ENCODE measurements at places on chromosomes 11 and 22.
A peak's percentile ranks its signal among the peaks of the same experiment; 100 is the strongest.

DNA sequence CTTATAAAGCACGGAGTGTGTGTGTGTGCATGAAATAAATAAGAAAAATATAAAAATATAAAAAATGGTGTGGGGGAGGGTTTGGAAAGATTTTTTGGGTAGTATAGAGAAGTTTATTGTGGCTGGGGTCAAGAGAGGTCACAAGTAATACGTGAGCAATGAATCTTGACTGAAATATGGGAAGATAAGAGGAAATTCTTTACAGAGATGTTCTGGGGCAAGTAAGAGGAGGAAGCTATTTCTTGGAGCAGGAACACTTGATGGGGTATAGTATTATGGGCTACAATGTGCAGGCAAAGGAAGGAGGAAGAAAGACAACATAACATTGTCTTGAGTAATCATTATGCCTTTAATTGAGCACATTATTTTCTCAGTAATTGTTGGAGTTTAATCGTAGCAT is 2.1 kb downstream of the HBD start:
- no peak for DNase-seq

GRCh38 chr11:126878913-126879482 is 121.6 kb downstream of the KIRREL3 start:
- DNase-seq: no peak

DNA sequence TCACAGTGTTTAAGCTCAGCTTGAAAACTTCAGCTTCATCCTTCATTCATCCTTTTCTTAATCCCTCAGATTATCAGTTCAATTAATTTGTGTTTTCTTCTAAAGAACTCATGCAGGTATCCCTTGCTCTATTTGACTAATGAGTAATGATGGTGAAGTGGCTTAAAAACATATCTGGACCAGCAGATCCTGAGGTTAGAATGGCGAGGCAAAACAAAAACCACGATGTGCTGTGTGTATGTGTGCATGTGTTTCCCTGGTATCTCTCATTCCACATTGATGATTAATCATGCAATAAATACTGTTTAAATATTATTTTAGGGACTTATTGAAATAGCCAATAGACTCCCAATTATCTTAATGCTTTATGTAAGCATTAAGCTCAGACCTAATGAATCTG is 437.0 kb downstream of the DYNC2H1 start:
- DNase-seq: no peak

DNA sequence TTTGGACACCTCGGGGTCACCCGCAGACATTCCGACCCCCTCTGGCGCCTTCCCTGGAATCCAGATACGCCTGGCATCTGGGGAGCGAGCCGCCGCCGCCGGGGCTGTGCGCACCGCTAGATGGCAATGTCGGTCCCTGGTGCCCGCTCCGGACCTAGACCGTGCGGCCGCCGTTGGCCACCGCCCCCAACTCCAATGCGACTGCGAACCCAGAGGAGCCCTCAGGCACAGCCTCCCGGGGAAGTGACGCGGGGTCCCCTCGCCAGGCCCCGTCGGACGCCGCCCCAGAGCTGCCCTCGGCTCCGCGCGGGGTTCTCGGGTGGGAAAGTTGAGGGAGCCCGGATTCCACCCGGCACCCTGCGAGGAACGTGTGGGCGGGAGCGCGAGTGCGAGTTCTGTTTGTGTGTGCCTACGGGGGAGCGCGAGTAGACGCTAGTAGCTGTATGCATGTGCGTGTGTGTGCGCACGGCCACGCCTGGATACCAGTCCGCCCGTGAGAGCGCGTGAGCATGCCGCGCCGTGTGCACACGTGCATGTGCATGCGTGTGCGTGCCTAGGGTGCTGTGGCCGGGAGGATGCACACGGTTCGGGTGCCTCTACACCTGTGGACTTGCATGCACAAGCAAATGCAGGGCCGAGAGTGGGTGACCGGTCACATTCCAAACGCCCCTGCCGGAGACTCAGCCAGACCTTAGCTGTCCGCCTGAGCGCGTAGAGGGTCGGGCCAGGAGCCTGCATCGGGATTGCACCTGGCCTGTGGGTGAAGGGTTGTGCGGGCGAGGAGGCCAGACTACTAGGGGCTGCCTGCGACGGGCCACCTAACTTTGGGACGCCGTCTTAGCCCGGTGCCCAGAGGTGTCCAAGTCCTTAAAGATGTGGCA is 1.9 kb downstream of the CHRM4 start:
- no peak for DNase-seq

GRCh38 chr22:39490135-39490798 is 11.8 kb upstream of the MIEF1 start:
- DNase-seq: peak; percentile 42

GRCh38 chr11:126338346-126339055 is 17.0 kb upstream of the ST3GAL4 start:
- DNase-seq: no peak

DNA sequence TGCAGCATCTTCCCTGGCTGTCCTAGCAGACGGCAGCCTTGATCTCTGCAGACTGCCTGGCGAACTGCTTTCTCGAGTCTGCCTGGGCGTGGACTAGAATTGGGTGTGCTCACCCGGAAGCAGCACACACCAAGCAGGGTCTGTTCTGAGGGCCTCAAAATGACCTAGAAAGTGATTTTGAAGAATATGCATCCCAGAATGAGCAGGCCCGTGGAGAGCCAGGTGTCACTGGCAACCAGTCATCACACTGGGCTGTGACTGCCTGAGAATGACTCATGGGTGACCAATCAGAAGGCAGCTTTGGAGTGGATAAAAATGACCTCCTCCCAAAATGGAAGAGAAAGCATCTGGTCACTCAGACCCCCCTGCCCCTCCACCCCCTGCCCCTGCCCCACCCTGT is 114.9 kb upstream of the NECTIN1 start:
- DNase-seq: no peak

DNA sequence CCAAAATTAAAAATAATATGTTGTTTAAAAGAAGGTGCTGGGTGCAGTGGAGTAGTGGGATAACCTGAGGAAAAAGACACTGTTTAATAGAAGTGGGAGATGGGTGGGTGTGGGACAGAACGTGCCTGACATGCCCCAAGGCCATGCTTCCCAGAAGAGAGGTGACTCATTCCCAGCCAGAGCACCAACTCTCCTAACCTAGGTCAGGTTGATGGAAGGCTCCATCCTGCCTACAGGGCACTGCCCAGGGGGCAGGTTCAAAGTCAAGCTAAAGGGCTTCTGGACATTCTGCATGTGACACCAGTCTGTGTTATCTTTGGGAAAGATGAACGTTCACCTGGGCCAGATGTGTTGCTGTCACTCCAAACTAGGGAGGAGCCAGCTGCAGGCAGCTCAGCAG is 453.1 kb downstream of the SOX6 start:
- DNase-seq: no peak

DNA sequence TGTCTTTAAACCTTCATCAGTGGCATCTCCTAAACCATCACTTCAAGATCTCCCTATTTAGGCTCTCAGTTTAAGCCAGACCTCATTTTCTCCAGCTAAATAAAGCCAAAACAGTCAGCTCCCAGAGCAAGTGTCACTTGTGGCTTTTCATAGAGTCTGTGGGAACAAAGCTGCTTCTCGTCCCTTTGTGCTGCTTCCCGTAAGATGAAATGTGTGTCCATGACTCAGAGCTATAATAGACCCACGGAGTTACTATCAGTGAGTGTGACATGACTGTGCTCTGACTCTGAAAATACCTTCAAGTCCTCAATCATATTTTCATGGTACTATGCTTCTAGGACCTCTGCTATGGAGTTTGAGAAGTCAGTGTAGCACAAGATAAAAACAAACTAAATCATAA is 57.3 kb upstream of the SLN start:
- no peak for DNase-seq

GRCh38 chr11:85709941-85710702 is 24.1 kb upstream of the CCDC89 start:
- no peak for DNase-seq

DNA sequence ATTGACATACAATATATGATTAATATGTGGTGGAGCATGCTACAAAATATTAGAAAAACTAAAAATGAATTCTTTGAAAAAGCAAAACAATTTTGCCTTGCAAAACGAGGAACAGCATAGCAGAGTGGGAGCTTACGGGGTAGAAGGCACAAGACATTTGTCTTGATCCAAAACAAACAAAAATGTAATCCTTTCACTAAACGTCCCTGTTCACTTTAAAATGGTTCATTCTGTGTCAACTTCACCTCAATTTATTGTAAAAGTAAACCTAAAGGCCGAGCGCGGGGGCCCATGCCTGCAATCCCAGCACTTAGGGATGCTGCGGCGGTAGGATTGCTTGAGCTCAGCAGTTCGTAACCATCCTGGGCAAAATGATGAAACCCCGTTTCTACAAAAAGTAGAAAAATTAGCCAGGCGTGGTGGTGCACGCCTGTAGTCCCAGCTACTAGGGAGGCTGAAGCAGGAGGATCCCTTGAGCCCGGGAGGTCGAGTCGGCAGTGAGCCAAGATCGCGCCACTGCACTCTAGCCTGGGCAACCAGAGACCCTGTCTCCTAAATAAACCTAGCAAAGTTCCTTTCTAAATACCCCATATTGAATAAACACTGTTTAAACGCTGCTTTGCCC is 2.0 kb downstream of the PRDM10 start:
- DNase-seq: no peak

GRCh38 chr11:122584670-122585069 is 70.9 kb upstream of the UBASH3B start:
- DNase-seq: no peak

DNA sequence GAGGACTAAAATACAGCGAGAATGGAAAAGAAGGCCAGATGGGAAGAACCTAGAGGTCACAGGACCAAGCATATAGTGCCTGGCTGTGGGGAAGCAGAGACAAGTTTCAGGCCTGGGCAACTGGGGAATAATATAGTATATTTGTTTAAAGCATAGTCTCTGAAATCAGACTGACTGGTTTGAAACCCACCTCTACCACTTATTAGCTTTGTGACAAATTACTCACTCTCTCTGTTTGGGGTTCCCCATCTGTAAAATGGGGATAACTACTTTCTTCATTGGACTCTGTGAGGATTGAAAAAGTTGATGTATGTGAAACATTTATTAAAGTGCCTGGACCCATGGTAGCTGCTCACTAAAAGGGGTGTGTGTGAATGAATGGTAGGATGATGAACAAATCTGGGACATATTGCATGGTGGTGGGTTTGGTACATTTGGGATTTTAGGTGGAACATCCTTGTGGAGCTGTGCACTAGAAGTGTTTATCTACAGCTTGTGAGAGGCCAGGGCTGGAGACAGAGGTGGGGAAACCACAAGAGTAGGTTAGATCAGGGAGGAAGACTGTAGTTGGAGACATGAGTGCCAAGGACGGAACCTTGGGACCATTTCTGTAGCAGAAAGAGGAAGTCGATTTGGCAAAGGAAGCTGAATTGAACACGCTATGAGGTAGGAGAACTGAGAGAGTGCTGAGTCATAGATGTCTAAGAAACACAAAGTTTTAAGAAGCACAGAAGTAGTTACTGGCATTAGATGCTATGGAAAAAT is 52.6 kb downstream of the SWAP70 start:
- no peak for DNase-seq

DNA sequence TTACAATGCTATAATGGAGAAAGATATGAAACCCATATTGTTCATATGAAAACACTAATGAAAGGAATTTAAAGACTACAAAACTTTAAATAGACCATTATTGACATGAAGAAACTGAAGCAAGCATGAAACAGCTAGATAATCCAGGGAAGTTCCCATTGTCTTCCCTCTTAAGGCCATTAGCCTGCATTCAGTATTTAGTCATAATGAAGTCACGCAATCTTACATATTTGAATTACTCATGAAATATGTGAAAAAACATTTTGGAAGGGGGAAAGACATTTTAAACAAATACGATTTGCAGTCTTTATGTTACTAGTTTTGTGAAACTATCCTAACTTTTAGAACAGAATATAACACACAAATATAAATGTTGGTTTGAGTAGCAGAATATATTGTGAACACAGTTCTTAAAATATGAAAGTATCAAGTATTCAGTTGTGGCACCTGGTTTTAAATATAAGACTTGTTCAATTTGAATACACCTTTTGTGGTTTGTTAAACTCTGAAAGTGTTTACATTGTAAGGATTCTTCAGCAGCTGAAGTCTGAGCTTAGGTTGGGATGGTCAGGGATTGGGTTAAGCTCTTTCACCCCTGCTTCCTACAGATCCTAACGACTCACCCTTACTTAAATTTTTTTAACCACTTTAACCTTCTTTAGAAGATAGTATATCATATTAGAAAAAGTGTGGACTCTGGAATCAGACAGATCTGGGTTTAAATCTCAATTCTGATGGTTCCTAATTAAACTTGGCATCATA is 500.3 kb upstream of the TENM4 start:
- DNase-seq: no peak

GRCh38 chr11:117625237-117625636 is 171.8 kb downstream of the DSCAML1 start:
- no peak for DNase-seq

DNA sequence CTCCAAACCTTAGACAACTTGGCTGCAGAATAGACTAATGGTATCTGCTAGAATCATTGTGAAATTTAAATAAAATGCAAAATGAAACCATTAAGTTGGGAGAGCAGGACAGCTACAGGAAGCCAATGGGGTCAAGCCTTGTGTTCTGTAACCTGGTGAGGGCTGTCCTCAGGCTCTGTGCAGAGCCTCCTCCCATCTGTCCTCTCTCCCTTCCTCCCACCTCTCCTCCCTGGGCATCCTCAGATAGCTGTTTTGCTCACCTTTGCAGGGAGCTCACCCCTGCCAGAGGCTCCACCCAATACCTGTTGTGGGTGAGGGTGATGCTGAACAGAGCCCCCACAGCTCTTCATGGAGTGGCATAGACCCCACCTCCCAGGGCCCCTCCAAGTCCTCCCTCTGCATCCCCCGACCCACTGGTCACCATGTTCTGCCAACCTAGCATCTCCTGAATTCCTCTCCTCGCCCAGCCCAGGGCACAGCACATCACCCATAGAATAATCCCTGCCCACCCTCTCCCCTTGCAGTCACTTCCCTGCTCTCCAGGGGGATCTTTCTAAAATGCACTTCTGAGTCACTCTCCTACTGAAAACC is 100.3 kb downstream of the PDE2A start:
- DNase-seq: no peak

DNA sequence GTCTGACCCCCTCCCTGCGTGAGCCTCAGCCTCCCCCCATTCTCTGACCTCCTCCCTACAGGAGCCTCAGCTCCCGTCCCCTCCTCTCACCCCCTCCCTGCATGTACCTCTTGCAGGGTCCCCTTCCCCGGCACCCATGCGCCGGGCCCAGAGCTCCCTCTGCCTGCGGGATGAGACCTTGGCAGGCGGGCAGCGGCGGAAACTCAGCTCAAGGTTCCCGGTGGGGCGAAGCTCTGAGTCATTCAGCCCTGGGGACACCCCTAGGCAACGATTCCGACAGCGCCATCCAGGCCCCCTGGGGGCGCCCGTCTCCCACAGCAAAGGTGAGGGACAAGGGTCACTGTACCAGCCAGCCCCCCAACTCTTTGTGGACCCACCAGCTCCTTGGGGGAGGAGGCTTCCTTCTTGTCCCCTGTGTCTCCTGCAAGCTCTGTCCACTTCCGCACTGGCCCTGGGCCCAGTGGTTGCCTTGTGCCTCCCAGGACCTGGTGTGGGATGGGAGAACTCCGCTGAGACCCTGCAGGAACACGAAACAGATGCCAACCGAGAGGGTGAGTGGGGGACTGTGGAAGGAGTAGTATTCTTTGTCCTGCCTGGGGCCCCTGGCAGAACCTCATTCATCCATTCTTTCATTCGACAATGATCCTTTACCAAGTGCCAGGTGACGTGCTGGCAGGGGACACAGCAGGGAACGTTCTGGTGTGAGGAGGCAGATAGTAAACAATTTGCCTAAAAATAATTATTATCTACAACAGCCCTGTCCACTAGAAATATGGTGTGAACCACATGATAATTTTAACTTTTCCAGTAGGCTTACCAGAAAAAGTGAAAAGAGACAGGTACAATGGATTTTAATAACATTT is 3.7 kb upstream of the RPS6KA4 start:
- no peak for DNase-seq
